ENCODE measurements at places on chromosomes 13 and 19.

DNA sequence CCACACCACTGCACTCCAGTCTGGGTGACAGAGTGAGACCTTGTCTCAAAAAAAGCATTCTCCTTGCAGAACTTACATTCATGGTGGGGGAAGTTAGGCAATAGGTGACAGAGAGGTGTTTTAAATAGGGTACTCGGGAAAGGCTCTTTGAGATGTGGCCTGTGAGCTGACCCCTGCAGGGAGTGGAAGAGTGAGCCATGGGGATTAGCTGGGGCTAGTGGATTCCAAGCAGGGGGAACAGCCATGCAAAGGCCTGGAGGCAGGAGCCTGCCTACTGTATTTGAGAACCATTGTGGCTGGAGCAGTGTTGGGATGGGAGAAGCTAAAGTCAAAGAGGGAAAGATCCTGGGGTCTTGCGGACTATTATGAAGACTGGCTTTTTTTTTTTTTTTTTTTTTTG is 3.9 kb upstream of the DMKN start:
- no peak for DNase-seq

GRCh38 chr13:75220861-75221260 is 261.1 kb downstream of the TBC1D4 start:
- DNase-seq = no peak

GRCh38 chr13:94854688-94855087 is 142.3 kb upstream of the SOX21 start:
- DNase-seq = no peak

DNA sequence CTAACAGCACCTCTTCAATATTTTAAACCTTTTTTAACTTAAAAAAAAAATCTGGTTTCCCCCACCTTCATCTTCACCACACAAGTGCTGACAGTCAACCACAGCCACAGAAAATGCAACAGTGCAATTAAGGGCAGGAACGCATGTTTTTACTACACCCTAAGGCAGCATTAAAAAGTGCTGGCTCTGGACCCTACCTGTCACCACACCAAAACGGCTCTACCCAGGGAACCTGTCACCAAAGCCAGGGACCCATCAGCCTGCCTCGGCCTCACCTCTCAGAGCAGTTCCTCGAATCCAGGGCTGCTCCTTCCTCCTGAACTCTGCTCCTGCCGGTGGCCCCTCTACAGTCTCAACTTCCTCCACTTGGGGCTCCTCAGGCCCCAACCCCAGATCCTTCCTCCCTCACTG is 22.5 kb upstream of the SLC35E1 start:
- no peak for DNase-seq

DNA sequence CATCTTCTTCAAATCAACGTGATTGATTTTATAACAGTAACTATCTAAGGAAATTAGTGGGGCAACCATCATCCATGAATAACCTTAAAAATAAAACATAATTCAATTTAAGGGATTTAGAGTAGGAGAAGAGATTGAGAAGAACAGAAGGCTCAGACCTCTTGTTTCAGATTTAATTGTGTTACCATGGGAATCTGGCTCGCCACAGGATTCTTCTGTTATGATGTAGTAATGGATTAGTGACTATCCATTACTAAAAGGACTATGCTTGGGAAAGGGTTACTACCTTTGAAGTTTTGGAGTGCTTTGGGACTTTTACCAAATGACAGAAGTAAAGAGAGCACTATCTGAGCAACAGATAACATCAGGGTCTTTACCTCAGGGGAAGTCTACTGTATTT is 13.2 kb downstream of the FREM2 start:
- no peak for DNase-seq

DNA sequence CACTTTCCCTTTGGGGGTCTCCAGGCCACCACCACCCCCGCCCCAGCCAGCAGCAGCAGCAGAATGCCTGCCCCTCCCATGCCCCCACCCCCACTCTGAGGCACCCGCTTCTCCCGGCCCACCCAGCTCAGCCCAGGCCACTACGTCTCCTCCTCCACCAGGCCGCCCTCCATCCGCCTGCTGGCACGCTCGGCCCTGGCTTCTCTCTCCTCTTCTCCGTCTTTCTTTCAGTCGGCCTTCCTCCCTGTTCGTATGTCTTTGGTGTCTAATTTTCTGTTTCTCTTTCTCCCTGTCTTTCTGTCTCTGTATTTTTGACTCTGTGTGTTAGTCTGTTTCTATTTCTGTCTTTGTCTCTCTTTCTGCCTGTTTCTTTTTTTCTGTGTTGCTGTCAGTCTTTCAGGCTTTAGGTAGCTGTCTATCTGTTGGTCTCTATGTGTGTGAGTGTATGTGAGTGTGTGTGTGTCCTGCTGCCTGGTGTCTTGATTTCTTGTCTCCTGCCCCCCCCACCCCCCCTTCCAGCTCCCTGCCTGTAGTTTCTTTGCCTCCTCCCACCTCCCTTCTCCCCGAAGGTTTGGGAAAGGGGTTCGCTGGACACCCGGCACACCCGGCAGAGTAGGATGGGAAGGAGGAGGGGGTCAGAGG is at the start of gene LGI4:
Gene LGI4 (minus strand): TSS at position 459 of the 642 bp plus-strand sequence. CDS start 379 bp downstream, at position 80.
- no peak for DNase-seq

GRCh38 chr19:41944336-41944735 is 14.8 kb downstream of the RABAC1 start:
- no peak for DNase-seq
